ENCODE measurements at places on chromosomes 5 and 9.

DNA sequence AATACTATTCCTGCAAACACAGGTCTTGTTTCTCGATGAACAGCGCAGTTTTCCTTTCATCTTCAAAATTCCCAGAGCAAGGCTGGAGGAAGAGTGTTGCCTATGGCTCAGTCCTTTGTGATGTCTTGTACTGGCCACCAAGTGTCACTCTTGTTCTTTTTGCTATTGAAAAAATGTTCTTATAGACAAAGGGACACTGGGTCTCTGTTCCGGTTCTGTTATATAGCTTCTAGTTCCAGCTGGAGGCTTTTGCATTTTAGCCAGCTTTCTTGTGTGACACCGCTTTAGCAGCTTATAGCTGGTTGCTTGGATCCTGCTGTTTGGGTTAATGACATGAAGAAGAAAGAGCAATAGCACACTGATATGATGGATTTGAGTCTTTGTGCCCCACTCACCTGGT is 343.7 kb upstream of the KCNN2 start:
- no peak for DNase-seq

DNA sequence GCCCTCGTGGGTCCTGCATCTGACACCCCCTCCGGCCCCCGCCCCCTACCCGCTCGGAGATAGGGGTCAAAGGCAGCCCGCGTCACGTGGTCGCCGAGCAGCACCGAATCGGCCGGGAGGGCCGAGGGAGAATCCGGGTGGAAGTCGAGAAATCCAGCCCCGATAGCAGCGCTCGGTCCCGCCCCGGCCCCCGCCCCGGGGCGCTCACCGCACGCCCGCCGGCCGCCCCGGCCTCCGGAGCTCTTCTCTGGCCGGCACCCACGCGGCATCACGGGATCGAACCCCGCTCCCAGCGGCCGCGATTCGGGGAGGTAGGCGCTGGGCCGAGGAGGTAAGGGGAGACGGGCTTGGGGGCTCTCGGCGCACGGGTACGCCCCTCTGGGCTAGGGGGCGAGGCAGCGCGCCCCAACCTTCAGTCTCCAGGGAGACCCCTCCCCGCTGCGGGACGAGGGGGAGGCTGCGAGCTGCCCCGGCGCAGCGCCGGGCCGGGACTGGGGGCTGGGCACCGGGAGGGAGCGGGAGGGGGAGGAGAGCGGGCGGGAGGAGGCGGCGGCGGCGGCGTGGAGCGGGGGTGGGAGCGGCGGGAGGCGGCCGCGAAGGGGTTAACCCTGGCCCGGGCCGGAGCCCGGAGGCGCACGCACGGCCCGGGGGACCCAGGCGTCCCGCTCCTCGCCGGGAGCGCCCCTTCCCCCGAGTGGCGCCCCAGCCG is 22.1 kb upstream of the NDST1 start:
- no peak for DNase-seq

- no peak for DNase-seq
Observed at GRCh38 chr5:66002415-66002814, 76.0 kb downstream of the ERBIN start.

GRCh38 chr9:26458054-26458453 is 434.5 kb downstream of the CAAP1 start:
- no peak for DNase-seq

DNA sequence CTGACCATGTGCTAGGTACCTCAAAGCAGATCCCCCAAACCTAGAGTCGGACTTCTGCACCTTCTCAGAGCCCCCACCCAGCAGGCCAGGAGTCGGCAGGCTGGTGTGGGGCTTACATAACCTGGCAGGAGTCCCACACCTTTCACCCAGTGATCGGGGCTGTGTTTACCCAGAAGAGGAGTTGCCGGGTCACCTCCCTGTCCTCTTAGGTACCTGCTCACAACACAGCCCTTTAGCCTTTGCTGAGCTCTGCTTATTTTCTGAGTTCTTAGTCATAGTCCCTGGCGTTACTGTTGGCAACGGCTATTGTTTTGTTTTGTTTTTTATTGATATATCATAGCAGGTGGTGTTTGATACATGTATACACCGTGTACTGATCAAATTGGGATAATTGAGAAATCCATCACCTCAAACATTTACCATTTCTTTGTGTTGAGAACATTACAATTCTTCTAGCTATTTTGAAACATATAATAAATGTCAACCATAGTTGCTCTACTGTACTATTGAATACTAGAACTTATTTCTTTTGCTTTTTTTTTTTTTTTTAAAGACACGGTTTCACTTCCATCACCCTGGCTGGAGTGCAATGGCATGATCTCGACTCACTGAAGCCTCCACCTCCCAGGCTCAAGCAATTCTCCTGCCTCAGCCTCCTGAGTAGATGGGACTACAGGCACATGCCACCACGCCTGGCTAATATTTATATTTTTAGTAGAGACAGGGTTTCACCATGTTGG is 10.4 kb upstream of the EEIG1 start:
- peak; percentile 65 for DNase-seq

DNA sequence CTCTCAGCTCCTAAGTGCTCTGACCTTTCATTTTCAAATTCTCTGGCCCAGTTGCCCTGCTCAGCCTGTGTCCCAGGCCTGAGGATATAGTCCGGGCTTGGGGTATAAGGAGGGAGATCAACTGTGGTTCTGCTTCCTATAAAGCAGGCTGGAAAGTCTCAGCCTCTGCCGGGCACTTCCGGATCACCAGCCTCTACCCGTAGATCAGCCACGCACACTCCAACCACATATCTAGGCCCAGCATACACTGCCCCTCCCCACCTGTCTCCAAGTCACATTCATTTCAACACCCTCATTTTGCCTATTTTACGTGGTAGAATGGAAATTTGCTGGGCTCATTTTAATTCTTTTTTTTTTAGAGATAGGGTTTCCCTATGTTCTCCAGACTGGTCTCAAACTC is 3.1 kb downstream of the ZER1 start:
- no peak for DNase-seq

DNA sequence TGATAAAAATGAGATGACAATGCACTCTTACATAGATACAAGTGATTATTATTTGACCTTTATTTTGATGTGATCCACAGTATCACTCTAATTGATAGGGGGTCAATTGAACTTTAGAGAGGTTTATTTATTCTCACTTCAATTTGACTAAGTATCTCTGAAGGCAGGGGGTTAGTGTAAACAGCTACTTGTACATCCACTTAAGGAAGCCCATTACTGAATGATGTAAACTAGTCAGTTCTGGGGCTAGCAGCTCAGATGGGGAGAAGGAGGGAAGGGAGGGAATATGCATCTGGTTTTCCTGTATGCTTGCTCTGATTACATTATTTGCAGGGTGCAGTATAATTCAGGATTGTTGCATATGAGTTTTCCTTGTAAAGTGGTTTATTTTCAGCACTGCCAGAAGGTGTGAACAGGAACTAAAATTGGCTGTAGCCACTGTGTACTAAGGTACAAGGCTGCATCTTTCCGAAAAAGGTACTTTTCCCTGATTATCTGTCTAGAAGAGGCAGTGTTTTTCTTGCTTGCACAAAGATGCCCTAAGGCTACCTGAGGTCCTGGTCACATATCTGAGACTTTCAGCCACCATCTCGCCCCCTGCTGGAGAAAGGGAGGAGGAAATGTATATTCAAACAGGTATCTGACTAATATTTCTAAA is 51.2 kb downstream of the MRPS27 start:
- DNase-seq, result no peak

DNA sequence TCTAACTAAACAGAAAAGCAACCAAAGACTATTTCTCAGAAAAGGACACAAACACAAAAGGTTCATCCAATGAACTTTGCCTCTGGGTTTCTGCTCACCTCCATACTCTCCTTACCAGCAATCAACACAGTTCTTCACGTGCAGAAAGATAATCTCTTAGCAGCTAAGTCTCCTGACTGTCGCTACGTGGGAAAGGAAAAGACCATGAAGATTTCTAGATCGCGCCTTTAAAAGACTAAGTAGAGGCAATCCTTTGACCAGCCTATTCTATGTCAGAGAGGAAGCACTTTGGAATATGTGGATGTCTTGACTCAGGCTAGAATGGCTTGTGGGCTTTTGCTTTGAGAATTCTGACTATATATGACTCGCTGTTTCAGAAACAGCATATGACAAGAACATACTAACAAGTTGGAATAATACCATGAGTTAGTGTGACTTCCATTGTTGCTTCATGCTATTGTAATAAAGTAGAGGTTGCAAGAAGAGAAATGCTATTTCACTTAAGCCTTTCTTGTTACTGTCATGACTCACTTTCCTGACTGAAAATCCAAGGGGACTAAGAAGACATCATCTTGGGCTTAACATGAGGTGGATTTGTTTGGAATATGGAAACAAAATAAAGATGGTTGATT is 339.5 kb upstream of the RFX3 start:
- no peak for DNase-seq

- DNase-seq, result no peak
Observed at GRCh38 chr9:8726692-8727091, 927.1 kb upstream of the DMAC1 start.

DNA sequence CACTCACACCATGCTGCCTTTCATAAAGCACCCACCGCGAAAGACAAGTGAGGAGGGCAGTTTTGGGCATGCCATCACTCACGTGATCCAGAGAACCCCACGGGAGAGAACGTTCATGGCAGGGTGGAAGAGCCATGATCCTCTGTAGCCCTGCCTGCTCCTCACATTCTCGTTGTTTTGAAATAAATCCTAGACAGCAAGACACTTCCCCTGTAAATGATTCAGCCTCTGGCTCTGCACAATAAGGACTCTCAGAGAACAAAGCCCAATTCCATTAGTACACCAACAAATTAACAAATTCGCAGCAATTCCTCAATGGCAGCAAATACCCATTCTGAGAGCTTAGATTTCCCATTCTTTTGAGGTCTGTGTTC is 71.5 kb downstream of the WNK2 start:
- DNase-seq, result no peak

- DNase-seq, result no peak
Observed at GRCh38 chr5:2196416-2196815, 313.7 kb upstream of the IRX4 start.

GRCh38 chr9:136644593-136645351 is 17.9 kb upstream of the EGFL7 start:
- DNase-seq, result no peak

DNA sequence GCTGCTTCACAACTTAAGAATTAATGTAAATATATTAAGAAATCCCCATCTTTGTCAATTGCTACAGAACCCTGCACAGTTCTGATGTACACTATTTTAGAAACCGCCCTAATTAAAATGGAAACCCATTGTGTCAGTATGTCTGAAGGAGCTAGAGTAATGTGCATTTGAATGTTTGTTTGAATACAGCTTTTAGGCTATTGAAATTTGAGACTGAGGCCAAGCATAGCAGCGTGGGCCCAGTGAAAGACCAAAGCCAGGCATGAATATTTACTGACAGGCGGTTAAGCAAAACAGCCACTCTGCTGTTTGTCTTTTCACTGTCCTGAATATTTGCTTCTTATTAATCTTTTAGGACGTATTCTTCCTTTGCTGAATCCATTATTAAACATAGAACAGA is 252.3 kb downstream of the IZUMO3 start:
- no peak for DNase-seq

DNA sequence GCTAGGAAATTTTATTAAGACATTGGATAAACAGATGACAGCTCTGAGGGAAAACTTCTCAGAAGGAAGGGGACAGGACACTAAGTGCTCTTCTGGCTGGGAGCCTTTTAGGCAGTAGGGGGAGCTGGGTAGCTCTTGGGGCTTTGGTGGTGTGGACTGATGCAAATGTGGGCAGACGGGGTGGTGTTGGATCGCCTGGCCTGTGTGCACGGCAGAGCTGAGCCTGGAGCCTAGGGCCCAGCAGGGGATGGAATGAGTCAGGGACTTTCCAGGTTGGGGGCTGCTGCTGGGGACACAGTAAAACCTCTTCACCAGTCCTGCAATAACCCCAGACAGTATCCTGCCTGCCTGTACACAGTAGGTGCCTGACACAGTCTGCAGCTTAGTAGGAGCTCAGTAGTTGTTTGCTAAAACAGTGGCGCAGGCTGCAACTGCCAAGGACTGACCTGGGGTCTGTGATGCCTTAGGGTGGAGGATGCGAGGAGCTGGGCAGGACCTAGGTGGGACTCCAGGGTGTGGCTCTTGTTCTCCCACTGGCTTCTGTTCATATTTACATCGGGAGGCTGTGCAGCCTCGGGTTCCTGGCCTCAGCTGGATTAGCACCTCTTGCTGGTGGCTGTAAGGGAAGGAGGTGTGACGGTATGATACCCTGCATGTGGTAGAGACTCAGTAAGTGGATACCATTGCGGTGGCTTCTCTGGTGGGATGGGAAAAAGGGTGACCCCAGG is 83.8 kb downstream of the DAB2IP start:
- no peak for DNase-seq

DNA sequence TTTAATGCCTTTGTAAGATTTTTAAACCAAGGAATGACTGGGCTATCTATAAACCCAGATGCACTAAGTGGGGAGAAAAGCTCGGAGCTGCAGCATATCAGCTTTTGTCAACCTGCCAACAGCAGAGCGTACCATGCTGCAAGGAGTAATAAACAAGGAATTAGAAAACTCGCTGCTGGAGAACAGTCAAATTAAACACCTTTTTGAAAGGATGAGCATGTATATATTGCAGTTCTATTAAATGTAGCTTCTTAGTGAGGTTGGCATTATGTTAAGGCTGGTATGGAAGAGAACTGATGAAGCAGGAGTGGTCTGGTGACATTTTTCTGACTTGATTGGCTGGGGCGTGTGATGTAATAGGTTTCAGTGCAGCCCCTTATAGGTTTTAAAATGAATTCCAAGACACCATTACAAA is 74.7 kb downstream of the PIK3R1 start:
- no peak for DNase-seq

DNA sequence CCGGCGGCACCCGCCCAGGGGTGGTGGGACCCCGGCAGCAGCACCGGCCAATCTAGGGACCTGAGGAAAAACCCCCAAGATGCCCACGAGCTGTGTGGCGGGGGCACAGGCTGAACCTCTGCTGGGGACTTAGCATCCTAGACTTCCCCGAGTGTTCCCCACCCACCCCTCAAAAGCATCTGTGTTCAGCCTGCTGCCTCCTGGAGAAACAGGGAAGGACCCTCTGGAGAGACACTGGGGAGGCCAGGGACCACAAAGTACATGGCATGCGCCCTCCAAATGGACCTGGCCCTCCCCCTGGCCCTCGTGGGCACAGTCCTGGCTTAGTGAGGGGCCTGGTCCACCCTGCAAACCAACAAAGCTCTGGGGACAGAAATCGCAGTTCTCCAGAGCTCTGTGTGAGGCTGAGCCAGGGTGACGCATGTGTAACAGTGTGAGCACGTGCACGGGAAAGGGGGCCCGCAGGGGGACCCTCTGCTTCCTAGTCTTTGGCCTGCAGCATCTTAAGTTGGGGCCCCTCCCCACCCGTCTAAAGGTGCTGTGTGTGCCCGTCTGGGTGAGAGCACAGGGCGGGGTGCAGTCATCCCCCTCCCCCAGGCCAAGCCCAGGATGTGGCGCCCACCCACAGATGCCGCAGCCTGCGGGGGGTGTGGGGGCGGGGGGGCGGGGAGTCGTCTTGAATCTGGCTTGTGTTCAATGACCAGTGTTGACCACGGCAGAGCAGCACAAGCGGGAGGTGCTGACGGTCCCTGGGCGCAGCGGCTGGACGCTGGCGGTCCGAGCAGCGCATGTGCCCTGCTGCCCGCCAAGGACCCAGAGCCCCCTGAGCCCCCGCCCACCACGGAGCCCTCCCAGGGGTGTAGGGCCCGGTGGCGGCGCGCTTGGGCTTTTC is 672 bp upstream of the KCNT1 start:
- no peak for DNase-seq

- no peak for DNase-seq
Observed at GRCh38 chr5:180799902-180800801, 2.5 kb downstream of the MGAT1 start.

GRCh38 chr9:70435948-70436347 is 21.5 kb upstream of the KLF9 start:
- DNase-seq, result no peak

- DNase-seq, result no peak
Observed at GRCh38 chr9:117445631-117446030, 30.8 kb upstream of the ASTN2 start.

All from epithelial cell of proximal tubule (primary cell).